Left cardiac atrium (tissue), 4 donors: ENCODE measurements at places on chromosomes 5 and 9.

DNA sequence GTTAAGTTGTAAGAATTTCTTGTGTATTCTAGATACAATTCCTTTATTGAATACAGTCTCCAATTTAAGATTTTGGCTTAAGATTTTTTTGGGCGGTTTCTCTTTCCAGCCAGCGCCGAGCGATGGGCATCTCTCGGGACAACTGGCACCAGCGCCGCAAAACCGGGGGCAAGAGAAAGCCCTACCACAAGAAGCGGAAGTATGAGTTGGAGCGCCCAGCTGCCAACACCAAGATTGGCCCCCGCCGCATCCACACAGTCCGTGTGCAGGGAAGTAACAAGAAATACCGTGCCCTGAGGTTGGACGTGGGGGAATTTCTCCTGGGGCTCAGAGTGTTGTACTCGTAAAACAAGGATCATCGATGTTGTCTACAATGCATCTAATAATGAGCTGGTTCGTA, 278.7 kb upstream of the TARS1 start:
- no peak for DNase-seq

DNA sequence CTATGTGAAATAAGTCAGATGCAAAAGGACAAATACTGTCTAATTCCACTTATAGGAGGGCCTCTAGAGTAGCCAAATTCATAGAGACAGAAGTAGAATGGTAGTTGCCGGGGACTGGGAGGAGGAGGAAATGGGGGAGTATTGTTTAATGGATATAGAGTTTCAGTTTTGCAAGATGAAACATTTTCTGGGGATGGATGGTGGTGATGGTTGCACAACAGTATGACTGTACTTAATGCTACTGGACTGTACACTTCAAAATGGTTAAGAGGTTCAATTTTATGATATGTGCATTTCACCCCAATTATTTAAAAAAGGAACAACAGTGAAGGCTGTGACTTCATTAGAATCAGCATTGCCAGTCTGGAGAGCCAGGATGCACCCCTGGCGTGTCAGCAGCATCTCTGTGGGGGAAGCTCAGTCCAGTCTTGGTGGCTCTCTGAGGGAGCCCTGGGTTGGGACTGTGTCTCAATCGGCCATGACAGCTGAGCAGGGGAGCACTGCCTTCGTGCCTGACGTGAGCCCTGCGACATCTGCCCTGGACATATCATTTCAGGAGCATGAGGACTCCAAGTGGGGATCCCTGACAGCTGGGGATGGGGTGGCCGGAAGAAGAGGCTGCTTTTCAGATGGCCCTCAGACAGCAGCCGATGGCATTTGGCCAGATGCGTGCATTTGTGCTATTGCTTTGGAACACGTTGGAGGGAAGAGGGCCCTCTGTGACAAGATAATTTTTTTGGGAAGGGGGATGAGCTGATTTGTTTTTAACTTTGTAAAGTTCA, 130.8 kb upstream of the STC2 start:
- no peak for DNase-seq

DNA sequence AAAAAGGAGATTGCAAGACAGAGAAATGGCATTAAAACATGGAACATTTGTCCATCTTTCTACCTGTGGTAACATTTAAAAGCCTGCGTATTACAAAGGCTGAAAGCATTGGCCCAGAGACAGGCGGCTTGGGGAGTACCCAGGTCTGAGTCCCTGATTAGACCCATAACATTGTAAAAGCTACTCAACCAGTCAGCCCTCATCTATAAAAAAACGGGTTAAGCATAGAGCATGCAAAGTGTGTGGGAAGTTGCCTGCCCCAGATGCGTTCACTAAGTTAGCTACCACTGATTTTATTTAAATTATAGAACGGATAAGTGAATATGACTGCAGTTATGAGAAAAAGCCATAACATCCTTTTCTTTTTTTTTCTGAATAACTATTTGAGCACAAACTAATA, 276.1 kb downstream of the CDH12 start:
- no peak for DNase-seq

- no peak for DNase-seq
These were observed 110.4 kb upstream of the SEMA6A start for GRCh38 chr5:116685069-116685468.

- no peak for DNase-seq
These were observed 136.3 kb downstream of the MED27 start for GRCh38 chr9:131943351-131943841.

GRCh38 chr5:141951332-141951781, 6.6 kb downstream of the PCDH12 start:
- no peak for DNase-seq

- DNase-seq, result no peak
These were observed 47.7 kb downstream of the LIX1 start for GRCh38 chr5:97094579-97095317.

- no peak for DNase-seq
These were observed 171.8 kb downstream of the AGTPBP1 start for GRCh38 chr9:85569988-85570387.

GRCh38 chr5:97529354-97529985, 346.4 kb upstream of the RIOK2 start:
- DNase-seq, result no peak
